ENCODE measurements at places on chromosomes 6 and 20. TPM values are rescaled to one million over a fixed set of nuclear protein-coding genes. Genes with fewer than 3 reads are reported as not detected.

- no peak for DNase-seq
Measured at GRCh38 chr6:20417819-20418218, 16.1 kb downstream of the E2F3 start.

DNA sequence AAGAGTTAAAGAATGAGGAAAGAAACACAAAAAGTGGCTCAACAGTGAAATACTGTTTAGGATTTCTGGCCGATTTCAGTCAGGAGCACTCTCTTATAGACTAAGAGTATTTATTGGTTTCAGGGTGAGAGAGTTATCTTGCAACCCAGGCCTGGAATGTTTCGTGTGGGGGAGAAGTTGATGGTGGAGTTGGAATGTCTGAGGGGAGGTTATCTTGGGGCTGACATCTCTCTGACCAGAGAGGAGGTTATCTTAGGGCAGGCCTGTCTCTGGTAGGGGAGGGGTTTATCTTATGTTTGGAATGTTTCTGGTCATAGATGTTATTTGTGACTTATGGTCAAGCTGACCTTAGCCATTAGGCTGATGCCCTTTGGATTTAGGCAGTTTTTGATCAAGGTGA is 80.3 kb downstream of the HTR1B start:
- DNase-seq = no peak

GRCh38 chr6:118370722-118371121 is 177.4 kb upstream of the PLN start:
- no peak for DNase-seq

DNA sequence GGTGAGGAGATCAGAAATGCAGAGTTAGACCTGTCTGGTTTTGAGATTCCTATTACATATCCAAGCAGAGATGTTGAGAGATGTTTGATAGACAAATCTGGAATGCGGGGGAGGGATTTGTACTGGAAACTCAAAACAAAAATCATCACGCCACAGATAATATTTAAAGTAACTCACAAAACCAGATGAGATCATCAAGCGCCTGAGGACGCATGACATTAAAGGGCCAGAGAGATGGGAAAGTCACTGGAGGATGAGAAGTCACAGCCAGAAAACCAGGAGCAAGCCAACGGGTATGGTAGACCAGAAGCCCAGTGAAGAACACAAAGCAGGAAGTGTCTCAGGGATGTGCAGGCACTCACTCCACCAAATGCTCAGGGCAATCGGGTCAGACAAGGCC is 87.7 kb downstream of the DLL1 start:
- no peak for DNase-seq

- no peak for DNase-seq
Measured at GRCh38 chr6:165178056-165178455, 131.3 kb downstream of the C6orf118 start.

DNA sequence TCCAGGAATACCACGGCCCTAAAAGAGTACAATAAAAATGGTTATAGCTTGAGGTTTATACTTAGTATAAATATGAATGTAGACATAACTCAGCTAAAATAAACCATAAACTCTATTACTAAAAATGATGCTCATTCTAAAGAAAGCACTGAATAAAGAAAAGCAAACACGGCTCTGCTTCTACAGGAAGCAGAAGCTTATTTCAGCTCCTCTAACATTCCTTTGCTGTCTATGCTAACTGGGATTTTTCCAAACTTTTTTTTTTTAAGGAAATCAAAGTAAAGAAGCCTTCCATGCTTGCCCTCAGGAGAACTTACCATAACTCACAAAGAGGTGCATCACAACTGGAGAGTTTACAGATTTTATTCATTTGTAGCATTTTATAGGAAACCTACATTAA is 30.8 kb downstream of the COL9A1 start:
- no peak for DNase-seq

GRCh38 chr20:1929460-1929859 is 34.3 kb downstream of the SIRPA start:
- no peak for DNase-seq

- DNase-seq = no peak
Measured at GRCh38 chr20:6698056-6698455, 69.4 kb upstream of the BMP2 start.

DNA sequence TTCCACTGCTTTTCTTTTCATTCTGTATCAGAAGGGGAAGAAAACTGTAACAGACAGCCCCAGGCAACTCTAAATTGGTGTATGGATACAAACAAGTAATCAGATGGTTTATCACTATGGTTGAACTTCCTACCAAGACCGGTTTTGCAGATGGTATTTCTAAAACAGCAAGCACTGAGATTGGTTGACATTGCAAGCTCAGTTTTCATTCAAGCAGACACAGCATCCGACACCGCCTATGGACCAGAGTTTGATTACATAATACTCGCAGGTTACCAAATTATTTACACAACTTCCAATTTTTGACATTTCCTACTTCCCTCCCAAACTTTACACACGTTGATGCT is 209.9 kb downstream of the ALDH8A1 start:
- DNase-seq = no peak

- DNase-seq = peak; percentile 57
Measured at GRCh38 chr6:111871207-111871606, 2.0 kb downstream of the FYN start.

DNA sequence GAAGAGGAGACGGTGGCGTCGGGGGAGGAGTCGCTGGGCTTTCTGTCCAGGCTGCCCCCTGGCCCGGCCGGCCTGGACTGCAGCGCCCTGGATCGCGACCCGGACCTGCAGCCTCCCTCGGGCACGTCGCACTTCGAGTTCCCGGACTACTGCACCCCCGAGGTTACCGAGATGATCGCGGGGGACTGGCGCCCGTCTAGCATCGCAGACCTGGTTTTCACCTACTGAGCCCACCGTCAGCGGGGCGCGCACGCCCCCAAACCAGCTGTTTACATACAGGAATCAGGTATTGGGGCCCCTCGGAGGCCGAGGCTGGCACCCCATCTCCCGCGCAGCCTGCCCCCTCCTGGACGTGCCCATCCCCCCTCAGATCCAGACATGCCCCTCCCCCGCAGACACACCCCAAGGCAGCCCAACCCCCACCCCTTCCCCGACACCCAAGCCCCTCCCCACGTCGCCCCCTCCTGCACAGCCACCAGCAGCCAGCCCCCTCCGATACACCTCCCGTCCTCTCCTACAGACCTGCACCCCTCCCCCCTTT is 1.4 kb downstream of the SOX12 start:
- no peak for DNase-seq

DNA sequence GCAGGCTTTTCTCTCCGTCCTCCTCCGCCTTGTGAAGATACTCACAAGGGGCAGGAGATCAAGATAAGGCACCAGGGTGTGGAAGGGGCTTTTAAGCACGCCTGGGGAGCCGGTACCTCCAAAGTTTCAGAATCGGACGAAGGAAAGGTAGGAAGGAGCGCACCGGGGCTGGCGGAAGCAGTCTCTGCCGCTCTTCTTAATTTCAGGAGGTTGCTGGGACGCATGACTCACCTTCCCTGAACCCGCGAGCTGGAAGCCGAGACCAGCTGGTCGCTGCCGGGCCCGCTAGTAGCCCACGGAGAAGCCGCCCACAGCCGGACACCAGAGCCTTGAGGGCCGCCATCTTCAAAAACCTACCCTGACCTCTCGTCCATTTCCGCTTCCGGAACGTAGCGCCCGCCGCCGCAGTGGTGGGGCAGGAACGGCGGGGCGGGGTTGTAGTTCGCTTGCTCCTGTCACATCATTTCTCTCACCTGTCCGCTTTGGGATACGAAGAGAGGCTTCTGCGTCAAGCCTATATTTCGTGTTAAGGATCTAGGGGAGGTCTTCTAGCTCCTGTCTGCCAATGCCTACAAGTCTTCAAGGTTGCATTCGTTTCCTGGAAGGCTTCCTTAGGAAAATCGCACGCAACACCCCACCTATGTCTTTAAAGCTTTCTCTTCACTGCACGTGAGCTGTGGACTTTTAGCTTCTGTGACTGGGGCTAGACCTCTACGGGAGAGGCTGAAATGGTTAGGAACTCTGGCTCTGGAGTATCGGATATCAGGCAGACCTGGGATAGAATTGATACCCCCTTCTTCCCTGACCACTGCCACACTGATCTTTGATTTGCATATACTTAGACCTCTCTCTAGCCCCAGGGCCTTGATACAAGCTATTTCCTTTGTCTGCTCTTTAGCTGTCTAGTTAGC is at the start of gene MRPS18A:
MRPS18A (minus strand) TSS at position 355 of the 911 bp plus-strand sequence; CDS start at position 343, 12 bp downstream.
- DNase-seq = peak; percentile 70

DNA sequence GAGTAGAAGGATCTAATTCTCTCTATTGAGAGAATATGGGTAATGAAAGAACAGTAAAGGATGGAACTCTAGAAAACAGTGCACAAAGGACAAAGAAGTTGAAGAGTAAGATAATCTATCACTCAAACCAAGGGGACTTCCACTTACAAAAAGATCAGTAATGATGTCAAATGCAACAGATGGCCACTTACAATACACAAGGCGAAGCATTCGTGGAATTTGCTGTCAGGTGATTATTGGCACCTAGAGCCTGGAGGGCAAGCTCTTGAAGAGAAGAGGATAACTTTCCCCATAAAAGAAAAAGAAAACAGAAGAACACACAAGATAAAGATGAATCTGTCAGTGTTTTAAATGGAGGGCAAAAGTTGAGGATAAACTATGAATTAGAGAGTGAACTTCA is 256.0 kb upstream of the TCF21 start:
- no peak for DNase-seq

- no peak for DNase-seq
Measured at GRCh38 chr20:47500554-47500953, 1.1 kb upstream of the NCOA3 start.

GRCh38 chr6:128491100-128491581 is 29.3 kb downstream of the PTPRK start:
- no peak for DNase-seq

GRCh38 chr6:3370361-3371221 is 86.3 kb downstream of the SLC22A23 start:
- DNase-seq = no peak

GRCh38 chr6:163389354-163389753 is 25.2 kb upstream of the QKI start:
- DNase-seq = peak; percentile 48

DNA sequence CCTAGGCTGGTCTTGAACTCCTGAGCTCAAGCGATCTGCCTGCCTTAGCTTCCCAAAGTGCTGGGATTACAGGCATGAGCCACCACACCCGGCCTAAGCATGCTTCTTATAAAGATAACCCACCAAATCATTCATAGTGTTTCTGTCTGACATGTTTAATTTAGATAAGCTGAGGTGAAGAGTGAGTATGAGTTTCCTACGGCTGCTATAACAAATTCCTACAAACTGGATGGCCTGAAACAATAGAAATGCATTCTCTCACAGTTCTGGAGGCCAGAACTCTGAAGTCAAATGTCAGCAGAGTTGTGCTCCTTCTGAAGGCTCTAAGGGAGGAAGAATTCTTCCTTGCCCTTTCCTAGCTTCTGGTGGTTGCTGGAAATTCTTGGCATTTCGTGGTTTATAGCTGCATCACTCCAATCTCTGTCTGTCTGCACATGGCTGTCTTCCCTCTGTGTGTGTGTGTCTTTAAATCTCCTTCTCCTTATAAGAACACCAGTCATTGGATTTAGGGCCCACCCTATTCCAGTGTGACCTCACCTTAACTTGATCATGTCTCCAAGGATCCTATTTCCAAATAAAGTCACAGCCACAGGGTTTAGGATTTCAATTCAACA is 29.9 kb downstream of the MAPK13 start:
- no peak for DNase-seq

GRCh38 chr20:37314099-37314498 is 24.6 kb downstream of the MANBAL start:
- DNase-seq = no peak

DNA sequence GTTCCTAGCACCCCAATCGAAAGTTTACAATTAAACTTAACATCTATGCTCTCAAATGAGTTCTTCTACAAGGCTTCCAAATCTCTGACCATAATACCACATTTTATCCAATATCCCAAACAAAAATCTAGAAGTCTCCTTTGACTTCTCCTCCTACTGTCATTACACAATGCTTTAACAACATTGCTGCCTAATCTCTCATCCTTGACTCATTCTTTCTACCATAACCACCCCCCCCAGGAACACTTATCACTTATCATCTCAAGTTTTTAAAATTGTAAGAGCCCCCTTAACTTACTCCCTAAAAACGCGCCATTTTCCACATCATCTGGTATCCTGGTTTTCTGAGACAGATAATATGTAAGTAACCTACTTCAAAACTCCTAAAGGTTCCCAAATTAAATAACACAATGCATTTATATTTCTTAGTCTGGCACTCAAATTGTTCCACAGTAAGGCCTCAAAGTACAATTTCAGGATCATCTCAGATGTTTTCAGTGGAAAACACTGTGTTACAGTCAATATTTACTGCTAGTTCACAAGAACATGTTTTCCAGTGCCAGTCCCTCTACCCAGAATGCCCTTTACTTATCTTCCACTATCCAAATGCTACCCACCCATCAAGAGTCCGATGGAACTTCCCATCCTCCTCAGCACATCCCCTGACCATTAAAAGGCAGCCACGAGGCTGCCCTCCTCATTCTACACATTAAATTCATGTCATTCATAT is 308.2 kb upstream of the THEMIS start:
- no peak for DNase-seq

SH3BGRL2 gene
- 0.28 TPM for polyA plus RNA-seq

RUNX2 gene
- 2.5 TPM for polyA plus RNA-seq

THEMIS gene
- polyA plus RNA-seq = 0.13 TPM

CLPSL2 gene
- polyA plus RNA-seq = not detected

DNPH1 gene
- polyA plus RNA-seq = 42.7 TPM

EMILIN3 gene
- polyA plus RNA-seq = not detected

LZTS3 gene
- polyA plus RNA-seq = 0.05 TPM

IL17A gene
- not detected for polyA plus RNA-seq

ERVFRD-1 gene
- polyA plus RNA-seq = 0.05 TPM

HLA-DQB2 gene
- polyA plus RNA-seq = not detected

TREML2 gene
- polyA plus RNA-seq = 1.1 TPM

VIP gene
- not detected for polyA plus RNA-seq

DAAM2 gene
- not detected for polyA plus RNA-seq

NPEPL1 gene
- 37.6 TPM for polyA plus RNA-seq

PPP1R16B gene
- 1.1 TPM for polyA plus RNA-seq

FLRT3 gene
- not detected for polyA plus RNA-seq

SGK1 gene
- 491 TPM for polyA plus RNA-seq

TOX2 gene
- polyA plus RNA-seq = 0.47 TPM
